Aorta (tissue), 5 donors: ENCODE measurements at places on chromosomes 2 and 18.

DNA sequence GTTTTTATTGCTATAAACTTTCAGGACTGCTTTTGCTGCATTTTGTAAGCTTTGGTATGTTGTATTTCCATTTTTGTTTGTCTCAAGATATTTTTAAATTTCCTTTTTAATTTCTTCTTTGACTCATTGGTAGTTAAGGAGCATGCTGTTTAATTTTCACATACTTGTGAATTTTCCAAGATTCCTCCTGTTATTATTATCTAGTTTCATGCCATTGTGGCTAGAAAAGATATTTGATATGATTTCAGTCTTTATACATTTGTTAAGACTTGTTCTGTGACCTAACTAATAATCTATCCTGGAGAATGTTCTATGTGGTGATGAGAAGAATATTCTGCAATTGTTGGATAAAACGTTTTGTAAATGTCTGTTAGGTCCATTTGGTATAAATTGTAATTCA, 62.1 kb downstream of the NUP35 start:
- no peak for DNase-seq

DNA sequence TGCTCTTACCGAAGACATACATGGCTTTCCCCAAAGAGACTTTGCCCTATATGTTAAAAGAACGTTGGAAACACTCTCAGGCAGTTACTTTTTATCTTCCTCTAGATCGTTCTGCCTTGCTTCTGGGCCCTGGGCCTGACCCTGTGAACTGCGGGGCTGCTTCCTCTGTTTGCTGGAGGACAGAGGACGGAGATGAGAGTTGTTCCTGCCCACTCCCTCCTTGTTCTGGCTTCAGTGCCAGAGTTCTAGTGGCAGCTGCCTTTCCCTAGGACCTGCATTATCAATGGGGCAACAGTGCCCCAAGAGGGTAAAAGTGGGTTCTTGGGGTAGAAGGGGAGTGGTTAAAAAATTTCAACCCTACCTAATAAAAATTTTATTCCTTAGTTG, 6.5 kb upstream of the FN1 start:
- no peak for DNase-seq

- no peak for DNase-seq
Observed at GRCh38 chr18:13003466-13003896, 12.3 kb downstream of the CEP192 start.

GRCh38 chr2:105883911-105884694, 139.4 kb downstream of the NCK2 start:
- DNase-seq, result no peak

DNA sequence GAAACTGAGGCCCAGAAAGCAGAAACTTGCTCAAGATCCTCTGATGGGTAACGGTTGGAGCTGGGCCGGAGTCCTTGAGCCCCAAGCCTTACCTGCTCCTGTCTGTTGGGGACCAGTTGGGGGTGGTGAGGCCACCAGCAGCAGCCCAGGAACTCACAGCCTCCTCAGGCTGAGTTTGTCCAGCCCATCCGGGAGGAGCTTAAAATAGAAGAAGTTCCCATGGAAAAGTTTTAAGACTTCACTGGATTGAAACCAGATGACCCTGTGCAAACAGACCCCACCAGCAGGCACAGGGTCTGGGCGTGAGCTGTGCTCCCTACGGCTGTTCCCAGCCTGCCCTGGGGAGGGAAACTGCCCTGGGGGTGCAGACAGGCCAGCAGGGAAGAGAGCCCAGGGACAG, 40.6 kb upstream of the FOSL2 start:
- peak; percentile 52 for DNase-seq

DNA sequence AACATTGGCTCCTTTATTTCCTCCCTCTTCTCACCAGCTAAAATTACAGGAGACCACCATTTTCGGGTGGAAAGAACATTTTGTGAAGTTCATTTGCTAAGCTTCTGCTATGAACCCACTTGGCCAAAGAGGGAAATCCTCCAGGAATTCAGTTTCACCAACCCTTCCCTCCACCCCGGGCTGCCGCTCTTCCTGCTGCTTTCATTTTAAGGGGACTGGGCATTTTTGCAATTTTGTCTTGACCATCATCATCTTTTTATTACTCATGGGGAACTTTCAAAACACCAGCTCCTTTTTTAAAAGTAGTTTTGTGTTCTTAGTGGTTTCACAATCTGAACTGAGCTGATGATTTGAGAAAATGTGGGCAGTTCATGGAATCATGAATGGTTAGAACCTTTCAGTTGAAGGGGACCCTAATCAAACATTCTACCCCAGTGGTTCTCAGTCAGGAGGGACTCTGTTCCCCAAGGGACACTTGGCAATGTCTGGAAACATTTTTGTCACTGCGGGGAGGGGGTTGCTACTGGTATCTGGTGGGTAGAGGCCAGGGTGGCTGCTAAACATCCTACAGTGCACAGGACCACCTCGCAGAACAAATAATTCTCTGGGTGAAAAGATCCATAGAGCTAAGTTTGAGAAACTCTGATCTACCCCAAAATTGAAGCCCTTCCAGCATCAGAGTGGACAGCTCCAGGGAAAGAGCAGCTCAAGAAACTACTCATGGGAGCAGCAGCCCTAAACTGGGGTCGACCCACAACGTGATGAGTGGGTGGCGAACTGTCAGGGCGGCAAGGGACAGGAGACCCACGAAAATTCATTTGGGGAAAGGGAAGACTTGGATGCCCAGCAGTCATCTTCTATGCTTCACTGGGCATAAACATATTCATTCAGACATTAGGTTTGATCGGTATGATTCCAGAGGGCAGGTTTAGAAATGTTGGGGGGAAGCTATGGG, 92.9 kb downstream of the ACKR3 start:
- no peak for DNase-seq

- DNase-seq, result peak; percentile 84
Observed at GRCh38 chr18:57801761-57802212, 1.3 kb downstream of the ATP8B1 start.

GRCh38 chr2:124625561-124625960, 600.5 kb downstream of the CNTNAP5 start:
- no peak for DNase-seq

DNA sequence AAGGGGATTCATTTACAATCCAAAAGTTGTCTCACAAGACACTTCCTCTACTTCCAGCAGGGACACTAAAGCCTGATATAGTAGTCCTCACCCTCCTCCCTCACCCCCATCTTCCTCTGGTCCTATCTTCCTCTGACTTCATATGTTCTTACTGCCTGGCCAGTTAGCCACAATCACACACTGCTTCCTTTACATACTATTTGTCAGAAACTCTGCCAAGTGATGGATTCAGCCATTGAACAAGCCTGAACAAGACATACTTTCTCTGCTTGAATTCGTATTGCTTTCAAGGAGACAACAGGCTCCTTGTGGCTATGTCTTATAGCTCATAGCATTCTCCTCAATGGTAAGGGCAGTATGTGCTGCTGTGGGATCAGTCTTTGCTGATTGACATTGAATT, 672.2 kb downstream of the BCL11A start:
- DNase-seq, result no peak

- no peak for DNase-seq
Observed at GRCh38 chr2:234491897-234492296, 5.0 kb downstream of the ARL4C start.

GRCh38 chr2:223896833-223897311, 48.3 kb downstream of the WDFY1 start:
- no peak for DNase-seq

GRCh38 chr2:1788478-1788959, 44.2 kb upstream of the PXDN start:
- peak; percentile 62 for DNase-seq

- DNase-seq, result peak; percentile 32
Observed at GRCh38 chr2:120885321-120885720, 149.7 kb downstream of the GLI2 start.

GRCh38 chr2:220104871-220105351, 477.5 kb downstream of the SLC4A3 start:
- DNase-seq, result no peak

DNA sequence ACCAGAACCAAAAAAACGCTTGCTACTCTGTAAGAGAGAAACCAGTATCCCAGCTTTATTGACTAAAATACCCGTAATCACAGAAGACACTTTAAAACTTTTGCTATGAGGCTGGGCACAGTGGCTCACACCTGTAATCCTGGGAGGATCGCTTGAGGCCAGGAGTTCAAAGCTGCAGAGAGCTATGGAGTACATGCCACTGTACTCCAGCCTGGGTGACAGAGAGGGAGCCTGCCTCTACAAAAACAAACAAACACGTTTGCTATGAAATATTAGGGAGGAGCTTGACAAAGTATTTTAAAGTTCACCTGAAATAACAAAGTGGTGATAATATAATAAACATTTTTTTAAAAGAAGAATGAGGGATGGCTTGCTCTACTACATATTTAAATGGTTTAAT, 28.5 kb upstream of the RIOK3 start:
- DNase-seq, result no peak

DNA sequence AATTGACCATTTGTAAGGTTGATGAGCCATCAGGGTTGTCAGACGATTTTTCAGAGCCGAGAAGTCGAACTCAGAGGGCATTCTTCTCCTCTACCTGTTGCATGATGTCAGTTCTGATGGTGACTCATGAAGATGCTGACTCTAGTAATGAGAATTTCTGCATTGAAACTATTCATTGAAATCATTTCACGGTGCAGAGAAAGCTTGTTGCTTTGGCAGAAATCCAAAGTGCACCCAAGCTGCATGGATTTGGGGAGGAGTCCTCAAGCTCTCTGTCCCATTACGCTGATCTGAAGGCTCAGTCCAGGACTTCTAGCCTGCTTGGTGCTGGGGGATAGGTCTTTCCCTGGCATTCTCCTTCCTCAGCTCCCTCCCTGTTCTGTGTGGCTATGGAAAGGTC, 125.7 kb upstream of the PXDN start:
- DNase-seq, result no peak

- peak; percentile 76 for DNase-seq
Observed at GRCh38 chr18:13218368-13218991, at the start of gene LDLRAD4. LDLRAD4 (plus strand) TSS chr18:13218760.
